ENCODE measurements at places on chromosomes 7 and 10.

GRCh38 chr10:121183236-121183635 is 332.1 kb downstream of the WDR11 start:
- no peak for DNase-seq

GRCh38 chr7:41928166-41928565 is 225.3 kb upstream of the INHBA start:
- no peak for DNase-seq

DNA sequence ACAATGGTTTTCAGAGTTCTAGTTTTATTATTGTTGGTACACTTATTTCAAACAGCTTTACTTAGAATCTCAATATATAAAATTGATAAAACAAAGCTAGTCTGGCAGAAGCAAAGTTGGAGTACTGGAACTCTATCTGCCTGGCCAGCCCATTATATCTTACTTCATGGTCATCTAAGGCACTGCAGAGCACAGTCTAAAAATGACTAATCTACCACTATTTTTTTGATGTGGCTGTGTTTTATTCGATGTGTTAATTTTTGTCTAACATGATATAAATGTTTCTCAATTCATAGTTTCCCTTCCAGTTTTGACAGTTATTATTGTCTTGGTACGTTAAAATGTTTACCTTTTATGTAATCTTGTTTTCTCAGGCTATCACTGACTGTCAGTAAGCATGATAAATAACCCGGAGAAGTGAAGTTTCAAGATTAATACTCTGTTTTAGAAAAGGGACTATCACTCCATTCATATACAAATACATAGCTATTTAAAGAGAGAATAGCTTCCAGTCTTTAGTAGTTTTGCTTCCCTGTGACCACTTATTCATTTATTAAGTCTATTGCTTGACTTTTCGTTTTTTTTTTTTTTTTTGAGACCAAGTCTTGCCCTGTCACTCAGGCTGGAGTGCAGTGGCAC is 60.6 kb upstream of the CSTF2T start:
- no peak for DNase-seq

GRCh38 chr7:97025983-97026714 is 1.5 kb upstream of the DLX5 start:
- no peak for DNase-seq

GRCh38 chr7:95395755-95396135 is 430 bp downstream of the PON3 start:
- no peak for DNase-seq

GRCh38 chr10:11595395-11595692 is 16.1 kb downstream of the USP6NL start:
- no peak for DNase-seq

DNA sequence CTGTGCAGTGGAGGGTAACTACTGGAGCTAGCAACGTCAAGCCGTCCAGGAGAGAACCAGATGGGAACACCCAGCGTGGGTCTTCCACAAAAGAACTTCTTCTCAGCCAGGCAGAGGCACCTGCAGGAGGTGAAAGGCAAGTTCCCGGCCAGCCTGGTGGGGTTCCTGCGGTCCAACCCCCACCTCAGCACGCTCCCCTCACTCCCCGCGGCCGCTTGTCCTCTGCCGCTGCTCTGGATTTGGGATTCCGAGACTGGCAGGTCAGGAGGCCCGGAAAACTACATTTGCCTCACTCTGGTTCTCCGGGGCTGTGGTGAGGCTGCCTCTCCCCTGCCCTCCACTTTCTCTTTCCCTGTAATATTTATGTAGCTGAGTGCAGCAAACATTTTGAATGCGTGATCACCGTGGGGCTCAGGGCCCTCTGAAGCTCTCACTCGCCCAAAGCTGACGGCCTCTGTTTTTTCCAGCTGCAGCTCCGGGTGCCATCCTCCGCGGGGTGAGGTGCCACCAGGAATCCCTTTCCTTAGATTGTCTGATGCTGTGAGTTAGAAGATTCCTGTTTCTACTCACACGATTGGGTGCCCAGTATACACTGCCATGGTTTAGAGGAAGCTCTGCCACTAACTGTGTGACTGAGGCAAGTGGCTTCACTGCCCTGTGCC is 366.9 kb downstream of the DNAJB6 start:
- DNase-seq = no peak

DNA sequence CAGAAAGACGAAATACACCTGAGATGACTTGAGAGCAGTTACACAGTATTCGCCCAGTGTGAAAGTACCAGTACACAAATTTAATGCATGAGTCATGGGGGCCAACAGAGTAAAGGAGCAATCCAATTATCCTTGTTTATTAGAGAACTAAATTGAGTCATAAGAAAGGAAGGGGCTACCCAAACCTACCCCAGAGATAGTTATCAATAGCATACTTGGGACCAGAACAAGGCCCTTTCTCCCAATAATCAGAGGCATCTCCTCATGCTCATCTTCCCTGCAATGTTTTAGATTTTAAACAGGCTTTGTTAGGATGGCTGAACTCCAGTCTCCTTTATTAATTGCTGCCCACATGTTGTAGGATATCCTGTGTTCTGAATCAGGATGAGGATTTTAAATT is 239.7 kb upstream of the LRGUK start:
- DNase-seq = no peak

GRCh38 chr7:143405173-143406001 is 3.3 kb downstream of the EPHA1 start:
- DNase-seq = no peak

- DNase-seq = no peak
Measured at GRCh38 chr10:112533916-112534315, 86.9 kb downstream of the VTI1A start.

DNA sequence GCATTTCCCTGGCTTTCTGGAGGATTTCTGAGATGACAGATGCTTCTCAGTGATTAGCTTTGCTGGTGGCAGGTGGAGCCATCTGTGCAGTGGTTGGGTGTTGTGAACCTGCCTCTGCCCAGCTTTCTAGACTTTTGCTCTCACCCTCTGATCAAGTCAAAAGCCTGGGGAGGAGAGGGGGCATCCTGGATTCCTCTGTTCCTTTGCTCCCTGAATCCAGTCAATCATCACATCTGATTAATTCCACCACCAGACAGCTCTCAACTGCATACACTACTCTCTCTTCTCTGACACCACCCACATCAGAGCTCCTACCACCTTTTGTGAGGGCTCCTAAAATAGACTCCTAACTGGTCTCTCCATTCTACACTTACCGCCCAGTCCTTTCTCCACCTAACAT is 283.5 kb downstream of the WDR11 start:
- no peak for DNase-seq

DNA sequence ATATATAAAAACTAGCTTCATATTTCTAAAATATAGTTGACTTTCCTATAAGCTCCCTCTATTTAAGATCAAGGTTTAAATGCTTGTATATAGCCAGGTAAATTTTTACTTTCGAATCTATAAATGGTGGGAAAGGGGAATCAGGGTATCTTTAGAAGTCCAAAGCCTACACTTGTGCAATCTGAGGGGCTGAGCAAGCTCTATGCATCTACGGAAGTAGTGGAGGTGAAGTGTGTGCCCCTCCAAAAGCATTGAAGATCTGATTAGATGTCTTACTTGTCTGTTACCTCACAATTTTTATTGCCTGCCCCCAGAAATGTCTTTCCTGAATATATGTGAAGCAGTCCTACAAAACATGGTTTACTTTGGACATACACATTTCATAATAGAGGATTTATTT is 1.6 kb downstream of the AKAP9 start:
- no peak for DNase-seq
